ENCODE measurements at places on chromosomes 1 and 21.

- DNase-seq, result no peak
Measured at GRCh38 chr1:51328279-51328678, 2.1 kb downstream of the TTC39A start.

DNA sequence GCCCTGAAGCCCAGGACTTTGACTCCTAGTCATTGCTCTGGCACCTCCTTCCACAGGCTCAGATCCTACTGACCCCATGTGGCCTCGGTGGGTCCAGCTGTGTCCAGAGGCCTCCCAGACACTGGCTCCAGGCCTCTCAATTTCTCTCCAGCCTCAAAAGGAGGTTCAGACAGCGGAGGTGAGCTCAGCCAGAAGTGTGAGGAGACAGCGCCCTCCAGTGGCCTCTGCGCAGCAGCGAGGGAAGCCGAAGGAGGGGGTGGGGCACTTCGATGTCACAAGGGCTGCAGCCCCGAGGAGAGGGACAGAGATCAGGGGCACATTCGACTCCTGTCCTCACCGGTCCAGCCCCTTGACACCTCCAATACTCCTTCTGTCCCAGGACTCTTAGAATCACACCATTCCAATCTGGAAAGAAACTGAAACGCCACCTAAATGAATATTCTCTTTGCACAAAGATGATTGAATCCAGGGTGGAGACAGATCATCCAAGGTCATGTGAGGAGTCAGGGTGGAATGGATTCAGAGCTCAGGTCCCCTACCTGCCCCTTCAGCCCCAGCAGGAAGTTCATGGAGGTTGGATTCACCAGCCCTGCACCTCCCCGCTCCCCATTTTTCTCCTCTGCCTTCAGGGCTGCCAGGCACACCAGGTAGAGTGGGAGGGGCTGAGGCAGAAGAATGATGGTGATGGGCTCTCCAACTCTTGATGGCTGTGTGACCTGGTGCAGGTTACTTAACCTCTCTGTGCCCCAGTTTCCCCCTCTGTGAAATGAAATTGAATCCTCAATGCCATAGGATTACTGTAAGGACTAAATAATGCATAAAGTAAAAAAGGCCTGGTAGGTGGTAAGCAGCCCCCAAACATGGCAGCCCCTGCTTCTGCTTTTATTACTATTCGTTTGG is 34.8 kb upstream of the ZBTB40 start:
- peak; percentile 63 for DNase-seq

GRCh38 chr21:35058058-35058457 is 9.0 kb upstream of the RUNX1 start:
- no peak for DNase-seq

DNA sequence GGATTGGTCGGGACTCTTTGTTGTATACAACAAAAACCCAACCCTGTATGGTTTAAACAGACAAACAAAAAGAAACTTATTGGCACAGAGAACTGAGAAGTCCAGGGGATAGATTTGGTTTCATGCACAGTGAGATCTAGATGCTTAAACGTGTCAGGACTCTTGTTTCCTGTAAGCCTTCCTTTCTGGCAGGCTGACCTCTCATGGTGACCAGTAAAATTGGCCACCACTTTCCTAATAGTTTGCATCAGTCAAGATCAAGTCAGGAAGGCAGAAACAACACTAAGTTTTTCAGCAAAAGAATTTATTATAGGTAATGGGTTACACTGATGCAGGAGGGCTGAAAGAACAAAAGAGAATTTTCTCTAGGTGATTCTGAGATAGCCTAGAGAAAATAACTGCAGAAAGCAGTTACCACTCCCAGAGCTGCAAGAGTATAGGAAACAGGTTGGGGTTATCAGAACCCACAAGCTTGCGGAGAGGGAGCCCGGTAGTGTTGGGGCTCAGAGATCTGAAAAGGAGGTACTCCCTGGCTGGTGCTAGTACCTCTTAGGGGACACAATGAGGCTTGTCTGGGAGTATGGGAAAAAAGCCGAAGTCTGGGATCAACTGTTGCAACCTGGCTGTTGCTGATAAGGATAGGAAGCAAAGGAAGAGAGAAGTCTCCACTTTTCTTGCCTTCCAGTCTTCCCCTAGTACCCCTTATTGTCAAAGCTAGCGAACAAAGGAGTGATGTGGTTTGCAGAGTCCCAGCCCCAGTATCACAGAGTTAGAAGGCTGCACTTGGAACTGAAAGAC is 21.4 kb downstream of the CITED4 start:
- no peak for DNase-seq

DNA sequence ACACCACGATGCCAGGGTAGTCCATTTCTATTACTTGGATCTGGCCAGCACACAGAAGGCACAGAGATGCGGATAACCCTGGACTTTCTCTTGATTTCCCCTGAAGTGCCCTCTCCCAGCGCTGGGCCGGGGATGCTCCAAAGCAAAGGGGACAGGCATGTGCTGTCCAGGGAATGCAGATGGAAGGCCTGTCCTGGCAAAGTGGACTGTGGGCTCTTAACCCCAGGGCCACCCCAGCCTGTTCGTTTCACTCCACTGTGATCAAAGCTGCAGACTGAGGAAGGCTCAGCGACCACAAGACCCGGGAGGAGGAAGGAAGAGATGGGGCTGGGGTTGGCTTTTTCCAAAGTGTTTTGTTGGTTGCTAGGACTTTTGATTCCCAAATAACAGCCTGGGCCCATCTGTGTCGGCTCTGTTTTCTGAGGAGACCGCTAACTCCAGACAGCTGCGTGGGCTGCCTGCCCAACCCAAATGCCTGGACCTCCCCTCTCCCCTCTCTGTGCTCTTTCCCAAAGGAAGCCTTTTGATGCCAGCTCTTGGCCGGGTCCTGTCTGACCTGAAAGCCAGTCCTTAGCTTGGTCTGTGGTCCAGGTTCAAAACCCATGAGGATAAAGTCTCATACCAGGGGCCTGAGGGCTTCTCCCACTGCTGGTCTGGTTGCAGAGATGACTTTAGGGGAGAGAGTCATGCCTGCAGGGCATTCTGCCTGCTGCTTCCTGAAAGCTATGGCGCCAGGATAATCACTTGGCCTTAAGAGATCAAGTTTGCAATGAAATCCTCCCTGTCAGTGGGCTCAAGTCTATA is 119.6 kb upstream of the CD34 start:
- DNase-seq, result no peak

- no peak for DNase-seq
Measured at GRCh38 chr1:225044258-225044657, 114.8 kb downstream of the DNAH14 start.

DNA sequence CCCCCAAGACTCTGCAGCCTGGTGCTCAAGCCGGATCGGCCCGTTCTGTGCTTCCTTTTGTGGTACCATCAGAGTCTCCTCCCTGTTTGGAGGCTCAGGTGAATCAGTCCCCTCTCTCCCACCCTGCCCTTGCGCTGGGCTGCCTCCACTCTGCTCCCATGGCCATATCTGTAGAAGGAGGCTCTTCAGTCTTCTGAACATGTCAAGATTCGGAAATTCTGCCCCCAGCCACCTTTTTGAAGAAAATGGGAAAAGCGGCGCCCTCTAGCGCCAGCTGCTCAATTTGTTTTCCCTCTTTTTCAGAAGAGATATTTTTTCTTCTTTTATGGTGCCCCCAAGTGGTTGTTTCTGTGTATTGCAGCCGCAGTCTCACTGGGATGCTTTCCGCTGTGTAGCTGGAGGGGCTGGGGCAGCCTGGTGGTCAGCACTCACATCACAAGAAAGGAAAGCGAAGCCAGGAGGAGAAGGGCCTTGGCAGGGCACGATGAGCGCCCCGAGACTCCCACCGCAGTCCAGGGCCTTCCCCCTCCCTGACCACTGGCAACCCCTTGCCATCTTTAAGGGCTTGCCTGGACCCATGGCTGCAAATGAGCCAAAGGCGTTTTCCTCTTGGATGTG is 58.4 kb upstream of the CACNA1E start:
- DNase-seq, result peak; percentile 76

GRCh38 chr1:3530926-3531818 is 76.7 kb downstream of the ARHGEF16 start:
- DNase-seq, result peak; percentile 67

GRCh38 chr1:115505148-115505571 is 136.6 kb upstream of the VANGL1 start:
- no peak for DNase-seq

DNA sequence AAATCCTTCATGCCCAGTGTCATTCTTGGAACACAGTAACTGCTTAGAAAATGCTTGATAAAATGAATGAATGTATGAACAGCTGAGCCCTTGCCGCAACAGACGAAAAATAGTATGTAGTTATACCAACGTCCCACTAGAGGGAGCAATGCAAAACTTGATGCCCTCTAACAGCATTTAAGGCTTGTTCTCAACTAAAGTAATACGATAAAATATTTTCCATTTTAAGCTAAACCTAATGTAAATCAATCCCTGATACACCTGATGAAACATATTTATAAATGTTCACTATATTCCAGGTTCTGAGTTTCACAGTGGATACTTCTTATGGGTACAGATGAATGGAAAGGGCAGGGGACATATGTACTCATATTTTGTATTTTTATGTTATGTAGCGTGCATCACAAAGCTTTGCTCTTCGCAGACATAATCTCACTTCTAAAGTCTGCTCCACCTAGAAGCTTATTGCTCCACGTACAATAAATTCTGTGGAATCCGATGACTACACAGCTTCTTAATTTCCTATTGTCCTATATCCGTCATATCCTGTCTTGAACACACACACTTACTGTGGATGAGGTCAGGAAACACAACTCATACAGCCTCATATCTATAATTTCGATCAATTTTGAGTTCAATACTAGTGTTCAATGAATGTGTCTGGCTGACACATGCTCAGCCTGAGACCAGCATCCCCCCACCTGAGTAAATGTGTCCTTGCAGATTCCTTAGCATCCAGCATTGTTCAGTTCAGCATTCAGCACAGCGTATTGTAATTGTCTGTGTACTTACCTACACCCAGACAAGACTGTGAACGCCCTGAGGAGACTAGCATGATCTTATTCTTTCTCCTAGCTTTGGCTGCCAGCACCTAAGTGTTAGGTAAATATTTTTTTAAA is 4.4 kb upstream of the UTP25 start:
- DNase-seq, result no peak

- DNase-seq, result no peak
Measured at GRCh38 chr1:32533792-32534327, 5.4 kb upstream of the ZBTB8A start.

DNA sequence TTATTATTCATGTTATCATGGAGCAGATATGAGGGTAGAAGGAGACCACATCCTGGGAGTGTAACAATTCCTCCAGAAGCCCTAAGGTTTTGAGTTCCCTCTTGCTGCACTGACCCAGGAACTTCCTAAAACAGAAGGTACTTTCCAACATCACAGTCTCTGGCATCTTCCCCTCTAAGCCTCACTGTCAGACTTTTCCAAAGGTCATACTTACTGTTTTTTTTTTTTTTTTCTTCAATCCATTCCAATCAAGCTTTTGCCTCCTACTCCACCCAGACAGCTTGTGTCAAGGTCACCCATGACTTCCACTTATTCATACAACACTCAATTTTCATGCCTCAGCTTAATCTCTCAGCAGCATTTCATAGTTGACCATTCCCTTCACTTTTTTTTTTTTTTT is 18.4 kb upstream of the UQCRHL start:
- no peak for DNase-seq

GRCh38 chr1:61198554-61198953 is 116.2 kb downstream of the NFIA start:
- DNase-seq, result no peak

DNA sequence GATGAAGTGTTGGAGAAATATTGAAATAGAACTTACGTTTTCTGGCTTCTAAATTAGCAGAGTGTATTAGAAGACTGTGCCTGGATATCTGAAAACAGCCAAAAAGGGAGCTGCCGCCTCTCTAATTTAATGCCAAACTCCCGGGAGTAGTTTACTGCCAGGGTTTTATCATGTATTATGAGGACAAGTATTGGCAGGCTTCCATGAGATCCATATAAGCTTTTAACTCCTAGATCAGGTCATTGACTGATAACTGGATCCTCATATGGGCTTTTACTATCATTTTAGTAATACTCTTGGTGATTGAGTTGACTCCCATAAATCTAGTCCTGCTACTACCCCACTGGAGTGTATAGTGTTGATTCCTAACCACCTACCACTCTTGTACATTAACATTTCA is 178.4 kb upstream of the CXADR start:
- no peak for DNase-seq

DNA sequence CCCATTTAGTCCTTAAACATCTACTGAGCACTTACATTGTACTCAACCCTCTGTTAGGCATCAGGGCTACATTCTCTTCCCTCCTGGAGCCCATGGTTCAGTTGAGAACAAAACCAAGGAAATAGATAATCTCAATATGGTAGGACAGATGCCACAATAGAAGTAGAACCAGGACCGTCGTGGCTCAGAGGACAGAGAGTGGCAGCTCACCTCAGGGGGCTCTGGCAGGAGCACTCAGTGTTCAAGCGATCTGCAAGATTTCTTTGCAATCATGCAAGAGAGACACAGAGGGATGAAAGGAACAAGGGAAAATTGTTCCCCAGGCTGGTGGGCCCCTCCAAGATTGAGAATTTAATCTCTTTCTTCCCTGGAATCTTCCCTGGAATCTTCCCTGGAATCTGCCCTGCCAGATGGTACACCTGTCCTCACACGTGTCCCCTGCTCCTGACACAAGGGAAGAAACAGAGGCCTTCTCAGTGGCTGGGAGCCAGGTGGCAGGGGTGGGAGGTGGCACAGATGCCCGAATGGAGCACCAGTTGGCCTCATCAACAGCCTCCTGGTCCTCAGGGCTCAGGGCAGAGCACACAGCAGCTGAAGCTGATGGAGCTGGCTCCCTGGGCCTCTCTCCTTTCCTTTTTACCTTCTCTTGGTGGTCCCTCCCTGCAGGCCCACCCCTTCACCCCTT is 135.4 kb downstream of the PLXNA2 start:
- no peak for DNase-seq

- no peak for DNase-seq
Measured at GRCh38 chr1:78383923-78384322, 106.9 kb upstream of the PTGFR start.

- no peak for DNase-seq
Measured at GRCh38 chr1:28470146-28470545, 35.7 kb upstream of the RCC1 start.

DNA sequence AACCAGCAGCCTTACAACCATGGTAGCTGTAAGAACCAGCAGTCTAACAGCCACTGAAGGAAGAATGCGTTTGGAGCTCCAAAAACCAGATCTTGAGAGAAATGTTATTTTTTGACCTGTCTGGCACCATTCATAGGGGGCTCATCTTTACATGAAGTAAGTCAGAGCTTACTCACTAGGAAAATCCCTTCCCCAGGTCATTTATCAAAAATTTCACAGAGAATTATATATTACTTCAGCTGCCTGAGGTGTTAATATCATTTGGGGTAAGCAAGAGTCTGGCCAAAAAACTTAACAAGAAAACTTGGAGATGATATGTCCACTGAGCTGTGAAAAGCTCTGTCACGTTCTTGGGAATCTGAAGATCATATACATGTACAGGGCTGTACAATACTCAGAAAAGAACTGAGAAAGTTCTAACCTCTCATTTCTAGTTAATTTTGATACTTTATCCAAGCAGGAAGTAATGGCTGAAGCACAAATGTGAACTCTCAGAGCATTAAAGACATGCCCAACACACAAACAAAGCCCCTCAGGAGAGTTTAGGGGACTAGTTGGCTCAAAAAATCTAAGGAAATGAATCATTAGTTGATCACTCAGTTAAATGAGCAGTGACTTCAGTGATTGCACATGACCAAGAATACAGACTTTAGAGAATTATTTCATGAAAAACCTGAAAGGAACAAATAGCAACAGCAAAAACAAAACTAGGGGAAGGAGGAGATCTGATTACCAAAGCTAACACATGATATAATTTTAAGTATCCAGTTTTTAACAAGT is 681.1 kb downstream of the LTN1 start:
- DNase-seq, result no peak
